Midbrain (tissue), 1 donor: ENCODE measurements at places on chromosomes 5 and 9.

DNA sequence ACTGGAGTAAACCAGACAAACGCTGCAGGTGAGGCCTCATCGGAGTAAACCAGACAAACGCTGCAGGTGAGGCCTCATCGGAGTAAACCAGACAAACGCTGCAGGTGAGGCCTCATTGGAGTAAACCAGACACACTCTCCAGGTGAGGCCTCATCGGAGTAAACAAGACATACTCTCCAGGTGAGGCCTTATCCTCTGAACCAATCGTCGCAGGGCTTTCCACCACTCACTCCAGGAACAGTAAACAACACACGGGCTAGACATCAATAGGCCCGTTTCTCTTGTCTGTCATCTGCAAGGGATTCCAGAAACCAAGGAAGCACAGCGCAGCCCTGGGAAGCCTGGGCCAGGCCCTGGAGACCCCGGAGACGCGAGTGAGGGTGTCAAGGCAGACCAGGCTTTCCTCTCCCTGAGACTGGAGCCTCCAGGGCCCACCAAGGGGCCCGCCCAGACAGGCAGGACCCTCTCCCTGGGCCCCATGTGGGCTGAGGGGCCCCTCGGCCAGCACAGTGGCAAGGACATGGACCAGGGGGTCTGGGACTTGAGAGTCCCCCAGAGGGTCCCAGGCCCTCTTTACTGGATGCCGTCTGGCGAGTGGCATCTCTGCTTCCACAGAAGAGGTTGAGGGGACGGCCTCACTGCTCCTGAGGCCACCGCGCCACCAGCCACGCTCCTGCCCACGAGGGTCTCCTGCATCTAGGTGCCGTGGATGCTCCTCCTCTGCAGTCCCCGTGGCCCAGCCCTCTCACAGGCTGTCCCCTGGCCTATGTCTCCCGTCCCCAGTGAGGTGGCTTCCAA, 26.4 kb upstream of the NSMF start:
- DNase-seq: no peak

DNA sequence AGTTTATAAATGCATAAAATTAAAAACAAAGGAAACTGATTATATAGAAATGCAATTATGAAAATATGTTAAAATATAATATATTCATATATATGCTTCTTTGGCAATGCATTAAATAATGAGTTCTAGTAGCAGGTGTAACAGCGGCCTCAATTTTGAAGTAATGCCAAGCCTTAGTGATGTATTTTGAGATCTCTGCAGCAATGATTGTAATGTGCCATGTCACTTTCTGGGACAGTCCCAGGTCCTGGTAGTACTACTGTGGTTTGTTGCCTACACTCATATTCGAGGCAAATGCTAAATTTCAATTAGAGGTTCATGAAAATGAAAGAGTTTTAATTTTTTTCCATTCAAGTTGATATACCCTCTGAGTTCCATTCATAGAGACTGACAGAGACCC, 75.8 kb upstream of the ORM1 start:
- DNase-seq: no peak

DNA sequence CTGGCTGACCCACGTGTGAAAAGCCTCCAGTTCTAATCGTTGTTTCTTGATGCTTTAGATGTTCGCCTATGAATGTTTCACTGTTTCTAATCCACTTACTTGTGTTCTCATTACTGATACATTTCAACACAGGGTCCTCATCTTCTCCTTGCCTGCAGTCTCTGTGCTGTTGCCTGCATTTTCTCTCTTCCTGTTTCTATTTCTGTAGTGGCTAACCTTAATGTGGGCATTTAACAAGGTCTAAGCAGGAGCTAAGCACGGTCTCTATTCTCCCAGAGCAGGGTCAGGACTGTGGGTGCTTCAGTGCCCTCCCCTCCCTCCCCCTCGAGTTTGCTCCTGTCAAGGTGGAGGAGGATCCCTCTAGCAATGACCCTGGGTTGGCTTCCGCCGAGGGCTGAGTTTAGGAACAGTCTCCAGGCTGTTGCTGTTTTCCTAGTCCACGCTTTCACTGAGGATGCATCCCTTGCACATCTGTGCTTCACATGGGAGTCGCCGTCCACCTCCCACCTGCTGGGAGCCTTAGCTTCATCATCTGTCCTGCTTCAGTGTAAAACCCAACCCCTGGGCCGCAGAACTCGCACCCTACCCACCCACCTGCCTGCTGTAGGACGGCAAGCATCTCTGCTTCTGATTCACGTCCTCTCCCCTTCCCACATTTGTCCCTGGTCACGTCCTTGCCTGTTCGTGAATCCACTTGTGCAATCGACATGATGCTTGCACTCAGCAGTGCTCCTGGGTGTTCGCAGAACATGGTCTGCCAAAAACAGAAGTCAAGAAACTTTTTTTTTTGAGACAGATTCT, 2.4 kb upstream of the EXOC3 start:
- no peak for DNase-seq

GRCh38 chr9:105318729-105319191, 74.3 kb downstream of the SLC44A1 start:
- no peak for DNase-seq
